ENCODE measurements at places on chromosomes 11 and 22. TPM values are rescaled to one million over a fixed set of nuclear protein-coding genes. Genes with fewer than 3 reads are reported as not detected.

- no peak overlapping the region for H3K27ac ChIP-seq
- H3K4me3 ChIP-seq, result no peak overlapping the region
- H3K27me3 ChIP-seq, result no peaks in the 10 kb centered on the region
- H3K36me3 ChIP-seq, result no peaks in the 10 kb centered on the region
- H3K4me1 ChIP-seq, result no peaks in the 10 kb centered on the region
Measured at GRCh38 chr11:87859636-87860035, 315.6 kb downstream of the RAB38 start.

GRCh38 chr11:95521862-95522261, 267.7 kb downstream of the FAM76B start:
- no peak for DNase-seq
- H3K27me3 ChIP-seq, result no peaks in the 10 kb centered on the region
- H3K27ac ChIP-seq, result no peak overlapping the region
- no peaks in the 10 kb centered on the region for H3K36me3 ChIP-seq

ANO1 gene
- 8.7 TPM for total RNA-seq

RGL4 gene
- 0.07 TPM for total RNA-seq

APOL4 gene
- not detected for total RNA-seq

OR4D5 gene
- 0.53 TPM for total RNA-seq
